ENCODE measurements at places on chromosomes 16 and 17. TPM values are rescaled to one million over a fixed set of nuclear protein-coding genes. Genes with fewer than 3 reads are reported as not detected.

The KRTAP17-1 gene
- not detected for total RNA-seq

The NPIPB2 gene
- total RNA-seq, result 11.9 TPM

The STH gene
- not detected for total RNA-seq

The OSGIN1 gene
- 11.5 TPM for total RNA-seq

The NPIPA7 gene
- total RNA-seq, result 17.6 TPM

The RND2 gene
- 3.4 TPM for total RNA-seq

The MAPK8IP3 gene
- 93.3 TPM for total RNA-seq

The FZD2 gene
- 22.9 TPM for total RNA-seq
